Stimulated activated CD8-positive, alpha-beta memory T cell treated with anti-CD3 and anti-CD28 coated beads, Interleukin-2, amount 100 ng/mL, for 48 hours (primary cell): ENCODE measurements at places on chromosomes 4 and X.

DNA sequence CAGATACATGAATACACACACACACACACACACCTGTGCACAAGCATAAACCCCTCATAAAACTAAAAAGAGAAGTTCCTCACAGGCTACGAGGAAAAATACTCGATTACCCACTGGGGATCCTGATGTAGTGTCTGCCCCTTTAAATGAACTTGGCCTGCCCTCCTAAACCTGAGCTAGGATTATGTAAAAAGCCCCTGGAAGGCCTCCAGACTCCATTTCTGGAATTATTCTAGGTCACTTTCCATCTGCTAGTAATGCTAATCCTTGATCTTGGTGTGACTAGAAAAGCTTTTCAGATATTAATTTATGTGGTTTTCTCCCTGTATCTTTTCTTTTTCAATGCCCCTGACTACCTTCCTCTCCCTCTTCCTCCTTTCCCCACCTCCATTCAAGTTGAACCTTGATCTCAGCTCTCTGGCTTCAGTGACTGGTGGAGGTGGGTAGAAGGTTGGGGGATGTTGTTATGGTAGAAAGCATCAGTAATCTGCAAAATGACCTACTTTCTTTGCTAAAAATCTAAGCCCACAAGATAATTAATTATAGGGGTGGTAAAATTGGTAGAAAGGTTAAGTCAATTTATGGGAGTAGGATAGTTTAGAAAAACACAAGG is 25.5 kb upstream of the ZNF330 start:
- no peak for DNase-seq

DNA sequence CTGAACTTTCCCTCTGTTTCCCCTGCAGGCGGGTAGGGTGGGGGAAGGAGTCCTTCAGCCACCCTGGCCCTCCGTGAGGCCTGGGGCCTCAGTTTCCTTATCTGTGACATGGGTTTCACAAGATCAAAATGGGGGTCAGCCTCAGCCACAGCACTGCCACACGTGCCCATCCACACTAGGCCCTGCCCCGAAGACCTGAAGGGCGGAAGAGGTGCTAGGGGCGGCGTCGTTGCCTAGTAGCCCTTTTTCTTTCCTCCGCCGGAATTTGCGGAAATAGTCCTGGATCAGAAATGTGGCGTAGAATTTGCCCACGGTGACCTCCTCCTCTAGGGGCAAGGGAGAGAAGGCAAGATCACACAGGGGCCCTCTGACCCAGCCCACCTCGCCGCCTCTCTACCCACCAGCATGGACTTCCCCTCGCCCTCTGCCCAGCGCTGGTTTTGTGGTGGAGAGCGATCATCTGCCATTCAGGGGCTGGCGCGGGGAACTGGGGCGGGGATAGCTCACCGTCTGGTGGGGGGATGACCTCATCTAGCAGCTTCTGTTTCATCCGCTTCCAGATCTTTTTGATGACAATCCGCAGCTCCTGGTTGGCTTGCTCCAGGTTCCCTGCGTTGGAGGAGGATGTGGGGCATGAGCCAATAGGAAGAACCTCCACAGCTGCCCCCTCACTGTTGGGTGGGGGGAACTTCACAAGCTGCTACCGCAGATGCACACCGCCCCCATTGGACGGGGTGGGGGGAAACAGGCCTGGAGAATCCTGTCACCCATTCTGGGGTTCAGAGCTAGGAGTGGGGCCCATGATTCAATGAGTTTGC is 9.7 kb upstream of the SYP start:
- no peak for DNase-seq

DNA sequence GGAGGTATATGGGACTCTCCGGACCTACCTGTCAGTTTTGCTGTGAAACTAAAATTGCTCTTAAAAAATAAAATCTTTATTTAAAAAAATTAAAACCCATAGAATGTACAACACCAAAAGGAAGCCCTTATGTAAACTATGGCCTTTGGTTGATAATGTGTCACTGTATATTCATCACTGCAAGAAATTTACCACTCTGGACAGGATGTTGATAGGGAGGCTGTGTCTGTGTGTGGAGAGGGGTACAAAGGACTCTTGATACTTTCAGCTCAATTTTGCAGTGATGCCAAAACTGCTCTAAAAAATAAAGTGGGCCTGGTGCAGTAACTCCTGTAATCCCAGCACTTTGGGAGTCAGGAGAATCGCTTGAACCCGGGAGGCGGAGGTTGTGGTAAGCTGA is 2.9 kb upstream of the ZMYM3 start:
- DNase-seq: no peak

GRCh38 chr4:138049355-138049754 is 192.8 kb downstream of the SLC7A11 start:
- DNase-seq: no peak

DNA sequence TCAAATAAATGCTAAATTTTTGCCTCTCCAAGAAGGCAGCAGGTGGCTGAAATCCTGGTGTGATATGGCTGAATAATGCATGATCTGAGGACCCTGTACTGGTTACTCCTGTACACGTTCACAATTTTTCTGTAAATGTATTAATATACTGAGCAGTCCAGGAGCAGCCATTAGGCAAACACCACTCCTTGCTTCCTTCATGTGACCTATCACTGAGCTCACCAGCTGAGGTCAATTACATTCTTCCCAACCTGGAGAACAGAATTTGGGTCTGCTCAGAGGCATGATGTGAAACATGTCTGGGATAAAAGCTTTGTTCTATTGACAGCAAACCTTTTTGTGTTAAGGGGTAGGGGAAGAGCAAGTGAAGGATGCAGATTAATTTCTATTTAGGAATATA is 26.9 kb downstream of the RAB40AL start:
- no peak for DNase-seq

DNA sequence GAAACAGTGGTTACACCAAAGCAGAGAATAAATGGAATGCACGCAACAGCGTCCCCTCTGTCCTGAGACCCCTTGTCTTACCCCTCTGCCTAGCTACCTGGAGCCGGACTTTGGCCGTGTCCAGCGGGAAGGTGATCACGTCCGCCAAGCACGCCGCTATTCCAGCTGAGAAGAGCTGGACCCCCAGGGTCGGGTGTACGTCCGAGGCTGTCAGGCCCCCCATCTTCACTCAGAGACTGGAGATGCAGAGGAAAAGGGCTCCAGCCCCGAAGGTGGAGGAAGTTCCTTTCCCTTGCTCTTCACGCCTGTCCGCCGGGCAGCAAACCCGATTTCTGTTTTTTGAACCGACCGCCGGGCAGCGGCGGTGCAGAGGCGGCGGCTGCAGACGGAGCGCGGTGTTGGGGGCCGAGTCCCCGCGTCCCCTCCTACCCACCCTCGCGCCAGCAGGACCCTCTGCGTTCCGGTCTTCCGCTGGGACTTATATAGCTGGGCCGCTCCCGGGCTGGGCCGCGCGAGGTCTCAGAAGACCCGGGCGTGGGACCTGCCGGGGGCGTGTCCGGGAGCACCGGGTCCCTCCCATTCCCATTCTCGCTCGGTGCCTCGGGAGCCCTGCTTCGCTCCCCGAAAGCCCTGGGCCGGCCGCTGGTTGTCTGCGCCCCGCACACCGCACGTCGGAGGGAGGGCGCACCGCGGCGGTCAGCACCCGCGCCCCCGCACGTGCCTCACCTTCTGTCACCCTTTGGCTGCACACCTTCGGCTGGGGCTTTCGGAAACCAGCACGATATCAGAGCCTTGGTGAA is at the start of gene UCP1:
TSS of gene UCP1 (minus strand) at position 455 of the 800 bp plus-strand sequence. CDS start at position 223, 232 bp downstream.
- no peak for DNase-seq

- no peak for DNase-seq
Measured at GRCh38 chr4:110793381-110793801, 170.5 kb upstream of the PITX2 start.

- no peak for DNase-seq
Measured at GRCh38 chrX:11151799-11152559, 40.8 kb downstream of the HCCS start.

DNA sequence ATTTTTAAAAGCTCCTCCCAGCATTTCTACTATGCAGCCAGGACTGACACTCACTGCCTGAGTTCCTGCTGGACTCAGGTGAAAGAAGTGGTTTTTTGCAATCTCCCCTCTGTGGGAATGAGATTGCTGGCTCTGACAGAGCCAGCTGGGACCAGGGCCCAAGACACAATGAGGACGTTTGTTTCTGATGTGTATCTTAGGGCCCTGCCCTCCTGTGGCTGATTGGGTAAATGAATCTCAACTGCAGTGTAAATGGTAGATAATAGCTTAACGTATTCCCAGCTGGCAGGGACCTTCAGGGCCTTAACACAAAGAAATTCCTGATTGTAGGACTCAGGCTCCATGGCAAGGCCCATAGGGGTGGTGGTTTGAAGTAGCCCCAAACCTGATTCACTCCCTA is 85.8 kb upstream of the PRPS1 start:
- DNase-seq: no peak

- no peak for DNase-seq
Measured at GRCh38 chr4:143185253-143186107, 763 bp downstream of the USP38 start.

DNA sequence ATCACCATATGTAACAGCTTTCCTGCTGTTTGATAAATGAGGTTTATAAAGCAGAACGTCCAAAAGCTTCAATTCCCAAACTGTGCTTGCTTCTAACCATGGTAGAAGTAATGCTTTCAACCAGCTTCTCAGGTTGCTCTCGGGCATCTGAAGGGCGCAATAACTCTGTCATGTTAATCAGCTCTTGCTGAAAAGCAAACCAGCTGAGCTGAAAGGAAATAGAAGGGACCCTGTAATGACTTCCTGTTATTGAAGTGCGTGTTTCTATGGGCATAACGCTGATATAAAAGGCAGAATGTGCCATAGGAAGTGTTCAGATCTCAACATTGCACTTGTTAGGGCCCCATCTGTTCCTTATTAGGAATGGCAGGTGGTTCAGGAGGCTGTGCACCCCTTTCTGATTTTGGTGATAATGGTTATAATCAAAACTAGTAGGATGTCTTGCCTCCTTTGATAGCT is 21.2 kb downstream of the HERC3 start:
- no peak for DNase-seq
